ENCODE measurements at places on chromosomes 7 and 10.

GRCh38 chr7:55472928-55473725 is 99.2 kb downstream of the VOPP1 start:
- DNase-seq: no peak

- DNase-seq: no peak
Measured at GRCh38 chr7:25305831-25306230, 77.5 kb upstream of the NPVF start.

DNA sequence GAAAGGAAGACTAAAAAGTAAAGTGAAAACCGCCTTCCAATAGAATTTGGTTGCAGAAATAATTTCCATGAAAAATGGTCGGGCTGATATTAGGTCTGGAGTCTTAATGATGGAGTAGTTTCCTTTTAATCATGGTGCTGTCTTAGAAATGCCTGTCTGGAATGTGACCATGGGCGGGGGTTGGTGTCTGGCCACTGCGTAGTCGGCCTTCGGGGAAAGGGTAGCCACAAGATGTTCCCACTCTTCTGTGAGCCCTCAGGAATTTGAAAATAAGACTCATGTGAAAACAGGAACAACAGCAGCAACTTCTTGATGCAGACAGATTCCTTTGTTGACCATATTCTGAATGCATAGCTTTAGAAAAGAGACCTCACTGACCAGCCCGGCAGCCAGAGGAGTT is 176.8 kb downstream of the KIAA1217 start:
- no peak for DNase-seq

DNA sequence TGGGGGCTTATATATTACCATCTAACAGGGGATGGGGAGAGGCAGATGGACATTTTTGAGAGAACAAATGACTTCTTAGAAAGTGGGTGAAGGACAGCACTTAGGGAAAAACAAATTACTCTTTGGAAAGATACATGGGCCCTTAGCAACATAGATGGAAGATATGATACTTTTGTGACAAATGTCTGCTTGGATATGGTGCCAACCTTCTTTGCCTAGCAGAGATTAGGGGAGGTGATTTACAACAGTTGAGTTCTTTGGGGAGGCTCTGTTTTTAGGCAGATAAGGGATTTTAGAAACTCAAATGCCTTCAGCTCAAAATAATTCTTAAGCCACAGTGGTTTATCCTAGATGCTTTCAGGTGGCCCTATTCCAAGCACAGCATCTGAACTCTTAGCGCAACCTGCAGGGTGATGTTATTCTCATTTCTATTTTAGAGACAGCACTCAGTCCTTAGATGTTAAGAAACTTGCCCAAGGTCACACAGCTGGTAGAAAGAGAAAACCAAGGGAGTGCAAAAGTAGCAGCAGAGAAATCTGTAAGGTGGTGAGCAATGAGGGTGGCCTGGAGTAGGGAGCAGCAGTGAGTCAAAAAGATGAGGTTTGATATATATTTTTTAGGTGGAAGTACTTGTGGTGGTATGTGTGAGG is 75.1 kb upstream of the KMT2E start:
- no peak for DNase-seq

GRCh38 chr10:119315128-119316001 is 108.0 kb downstream of the GRK5 start:
- no peak for DNase-seq

DNA sequence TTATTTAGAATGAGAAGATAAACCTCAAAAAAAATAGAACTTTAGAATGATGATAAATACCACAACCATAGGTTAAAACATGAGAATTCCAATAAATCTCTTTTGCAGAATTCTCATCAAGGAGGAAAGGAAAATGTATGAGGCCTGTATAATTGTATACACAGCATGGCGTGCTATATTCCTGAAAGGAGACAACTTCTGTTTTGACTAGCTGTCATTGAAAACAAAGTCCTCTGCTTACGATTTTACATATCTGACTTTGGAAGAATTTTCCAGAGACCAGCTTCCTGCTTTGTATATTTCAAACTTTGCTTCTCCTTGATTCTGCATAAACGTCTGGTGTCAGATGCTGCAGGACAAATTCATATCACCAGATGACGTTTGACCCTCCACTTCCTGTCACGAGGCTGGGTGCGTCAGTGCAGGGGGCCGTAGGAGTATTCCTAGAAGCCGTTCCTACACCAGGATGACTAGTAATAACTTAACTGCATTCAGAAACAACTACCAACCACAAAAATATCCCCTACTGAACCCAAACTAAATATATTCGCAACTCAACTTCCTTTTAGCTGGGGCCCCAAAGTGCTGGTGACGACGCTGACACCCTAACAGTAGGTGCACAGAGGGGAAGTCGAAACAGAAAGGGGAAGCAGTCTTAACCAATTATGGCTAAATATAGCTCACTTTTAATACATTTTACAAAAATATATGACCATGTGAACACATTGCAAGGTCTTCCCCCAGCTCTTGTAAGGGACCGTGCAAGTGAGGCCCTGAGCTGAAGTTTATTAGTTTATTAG is 178.6 kb upstream of the INHBA start:
- no peak for DNase-seq

GRCh38 chr7:14606101-14606500 is 296.4 kb downstream of the DGKB start:
- DNase-seq: no peak

DNA sequence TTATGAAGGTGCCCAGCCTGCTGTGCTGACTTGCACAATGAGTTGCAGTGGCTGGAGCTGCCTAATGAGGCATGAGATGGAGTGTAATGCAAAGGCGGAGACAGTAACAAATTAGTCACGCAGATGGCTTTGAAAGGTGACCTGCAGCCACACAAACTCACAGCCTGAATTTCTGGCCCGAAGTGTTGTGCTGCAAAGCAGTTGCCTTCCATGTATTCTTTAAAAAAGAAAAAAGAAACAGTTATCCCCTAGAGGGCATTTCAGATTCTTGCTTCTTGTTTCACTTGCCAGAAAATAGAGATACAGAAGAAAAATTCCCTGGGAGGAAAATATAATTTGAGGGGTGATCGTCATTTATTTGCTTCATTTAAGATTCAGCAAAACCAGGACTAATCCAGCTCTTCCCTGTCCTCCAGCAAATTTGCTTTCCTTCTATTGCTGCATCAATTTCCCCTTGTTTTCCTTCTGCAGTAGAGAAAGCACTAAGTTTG is 239.9 kb downstream of the ADRA2A start:
- DNase-seq: no peak

GRCh38 chr10:44979281-44980191 is 927 bp upstream of the DEPP1 start:
- no peak for DNase-seq

DNA sequence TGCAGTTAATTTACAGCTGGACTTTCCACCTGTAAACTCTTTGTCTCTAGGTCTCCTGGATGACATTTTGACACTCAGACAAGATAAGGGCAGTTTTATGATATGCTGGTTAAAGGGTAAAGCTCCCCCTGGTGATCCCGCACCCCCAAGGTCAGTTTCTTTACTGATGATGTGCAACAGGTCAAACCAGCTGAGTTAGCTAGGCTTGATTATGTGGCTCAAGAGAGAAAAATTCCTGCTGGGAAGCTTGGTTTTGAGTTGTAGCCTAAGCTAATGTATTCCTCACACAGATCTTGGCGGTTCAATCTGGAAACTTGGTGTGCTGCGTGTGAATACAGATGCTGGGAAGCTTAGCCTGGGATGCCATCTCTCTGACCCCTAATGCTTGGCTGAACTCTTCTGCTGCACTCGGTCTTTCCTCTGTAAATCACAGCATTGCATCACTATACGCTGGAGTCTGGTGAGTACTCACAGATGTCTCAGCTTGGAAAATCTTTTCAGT is 11.4 kb upstream of the AKR1D1 start:
- no peak for DNase-seq

DNA sequence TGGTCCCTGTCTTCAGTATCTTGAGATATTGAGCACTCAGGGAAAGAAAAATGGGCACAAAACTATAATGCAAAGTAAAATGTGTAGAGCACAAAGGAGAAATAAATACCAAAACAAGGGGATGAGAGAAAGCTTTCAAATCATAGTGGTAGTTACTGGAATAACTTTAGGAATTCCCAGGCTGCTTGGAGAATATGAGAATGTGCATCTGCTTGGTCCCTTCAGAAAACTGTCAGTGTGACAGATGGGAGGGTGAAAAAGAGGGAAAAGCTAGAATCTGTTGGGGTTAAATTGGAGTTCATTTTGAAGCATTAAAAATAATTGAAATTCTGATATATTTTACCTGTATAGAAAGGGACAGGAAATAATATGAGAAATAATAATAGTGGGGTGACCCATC is 15.3 kb downstream of the ST7 start:
- DNase-seq: no peak

DNA sequence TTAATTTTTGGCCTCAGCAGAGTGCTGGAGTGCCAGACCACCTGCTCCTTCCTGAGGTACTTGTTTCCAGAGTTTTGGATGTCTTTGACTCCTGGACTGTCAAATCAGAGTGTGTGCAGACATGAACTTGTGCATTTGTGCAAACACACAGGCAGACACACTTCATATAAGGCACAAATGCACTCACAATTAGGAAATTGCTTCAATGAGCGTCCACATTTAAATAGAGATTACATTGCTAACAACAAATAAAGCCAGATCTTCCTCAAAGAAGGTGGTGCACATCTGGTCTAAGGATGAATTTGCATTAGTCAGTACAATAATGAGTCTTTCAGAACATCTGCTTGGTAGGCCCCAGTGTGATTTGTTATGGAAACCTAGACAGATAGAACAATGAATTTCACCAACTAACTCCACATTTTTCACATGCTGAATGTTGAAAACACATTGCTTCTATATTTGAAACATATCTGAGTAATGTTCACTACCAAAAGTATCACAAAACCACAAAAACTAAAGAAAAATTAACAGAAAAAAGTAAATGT is 266.7 kb upstream of the INHBA start:
- DNase-seq: no peak

DNA sequence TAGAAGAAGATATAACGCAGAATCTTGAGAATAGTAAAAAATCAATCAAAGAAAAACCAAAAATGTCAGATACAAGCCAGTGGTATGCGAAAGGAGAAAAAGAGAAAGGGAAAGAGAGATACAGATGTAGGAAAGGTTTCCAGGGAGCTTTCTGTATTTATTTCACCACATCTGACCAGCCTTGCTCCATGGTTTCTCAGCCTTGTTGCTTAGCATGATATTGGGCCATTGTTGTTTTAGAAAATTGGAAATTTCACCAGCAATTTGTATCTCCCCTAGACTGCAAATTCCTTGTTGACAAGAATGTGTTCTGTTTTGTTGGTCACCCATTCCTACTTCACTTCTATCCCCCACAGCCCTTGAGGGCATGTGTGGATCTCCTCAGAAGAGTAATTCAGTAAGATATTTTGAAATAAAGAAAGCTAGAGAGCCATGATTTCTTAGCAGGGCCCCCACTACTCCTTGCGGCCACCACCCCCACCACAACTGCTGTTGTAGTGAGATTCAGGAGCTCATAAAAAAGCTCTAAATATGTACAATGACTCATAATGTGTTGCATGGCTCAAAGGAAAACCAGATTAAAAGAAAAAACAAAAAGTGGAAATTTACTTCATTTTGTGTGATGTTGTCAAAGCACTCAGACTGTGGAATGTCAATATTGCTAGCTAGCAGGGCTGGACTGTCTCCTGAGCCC is 138.7 kb downstream of the CHRM2 start:
- DNase-seq: no peak

DNA sequence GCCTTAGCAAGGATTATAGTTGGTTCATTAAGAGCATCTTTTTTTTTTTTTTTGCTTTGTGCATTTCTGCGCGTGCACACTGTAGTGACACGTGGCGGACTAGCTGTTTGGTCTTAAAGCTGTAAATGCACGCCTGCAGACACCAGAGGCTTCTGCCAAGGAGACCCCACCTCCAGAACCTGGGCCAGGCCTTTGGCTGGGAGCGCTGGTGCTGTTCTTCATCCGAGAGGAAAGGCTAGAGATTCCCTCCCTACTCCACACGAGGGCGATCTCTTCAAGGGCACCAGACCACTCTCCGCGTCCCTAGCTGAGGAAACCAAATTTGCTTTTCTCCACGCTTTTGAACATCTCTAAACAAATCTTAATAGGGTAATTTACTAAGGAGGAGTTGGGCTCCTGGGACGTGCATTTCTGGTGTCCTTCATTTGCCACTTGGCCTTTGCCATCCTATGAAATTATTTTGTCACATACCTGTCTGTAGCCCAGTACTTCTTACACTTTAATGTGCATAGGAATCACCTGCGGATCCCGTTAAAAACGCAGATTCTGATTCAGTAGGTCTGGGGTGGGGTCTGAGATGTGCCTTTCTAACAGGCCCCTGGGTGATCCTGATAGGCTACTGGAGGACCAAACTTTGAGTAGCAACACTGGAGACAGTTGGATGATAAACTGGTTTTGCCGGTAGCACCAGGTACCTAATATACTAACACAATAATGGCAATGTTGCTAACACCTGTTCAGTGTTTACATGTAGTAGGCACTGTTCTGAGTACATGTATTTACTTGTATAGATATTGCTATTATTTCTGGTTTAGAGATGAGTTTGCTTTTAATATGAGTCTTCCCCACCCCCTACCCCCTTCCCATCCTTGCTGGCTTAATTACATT is 1.3 kb upstream of the SLC26A5 start:
- DNase-seq: no peak

- no peak for DNase-seq
Measured at GRCh38 chr10:28503114-28503513, 29.8 kb upstream of the WAC start.

DNA sequence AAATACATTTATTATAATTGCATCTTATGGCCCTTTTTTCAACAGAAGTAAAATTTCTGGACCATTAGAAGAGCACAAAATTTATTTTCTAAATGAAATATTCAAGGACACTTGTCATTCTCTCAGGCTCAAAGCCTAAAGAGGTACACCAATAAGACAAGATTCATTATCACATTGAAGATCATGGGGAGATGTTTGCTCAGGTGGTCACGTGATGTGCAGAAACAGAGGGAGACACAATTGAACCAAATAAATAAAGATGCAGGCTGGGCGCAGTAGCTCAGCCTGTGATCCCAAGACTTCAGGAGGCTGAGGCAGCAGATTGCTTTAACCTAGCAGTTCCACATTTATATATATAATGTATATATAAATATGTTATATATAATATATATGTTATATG is 53.2 kb upstream of the TMEM254 start:
- no peak for DNase-seq

DNA sequence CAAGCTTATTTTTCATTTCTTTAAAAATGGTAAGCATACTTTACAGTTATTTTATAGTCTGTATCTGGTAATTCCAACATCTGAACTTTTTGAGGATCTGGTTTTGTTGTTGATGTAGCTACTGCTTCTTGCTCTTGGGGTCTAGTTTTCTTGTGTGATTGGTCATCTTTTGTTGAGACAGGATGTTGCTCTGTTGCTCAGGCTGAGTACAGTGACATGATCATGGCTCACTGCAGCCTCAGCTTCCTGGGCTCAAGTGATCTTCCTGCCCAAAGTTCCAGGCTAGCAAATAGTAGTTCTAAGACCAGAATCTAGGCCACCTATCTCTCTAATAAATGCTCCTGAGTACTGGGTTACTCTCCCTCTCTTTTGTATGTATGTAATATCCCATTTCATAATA is 75.7 kb downstream of the NRCAM start:
- no peak for DNase-seq
